Right lung (tissue), 10 donors: ENCODE measurements at places on chromosomes 5 and 9. TPM values are rescaled to one million over a fixed set of nuclear protein-coding genes. Genes with fewer than 3 reads are reported as not detected.

The RPS23 gene
- 3,163 TPM for polyA plus RNA-seq

The PCDHB16 gene
- polyA plus RNA-seq, result 4.7 TPM

The PCDHGA7 gene
- polyA plus RNA-seq, result 1.9 TPM

The DRD1 gene
- polyA plus RNA-seq, result 0.06 TPM

DNA sequence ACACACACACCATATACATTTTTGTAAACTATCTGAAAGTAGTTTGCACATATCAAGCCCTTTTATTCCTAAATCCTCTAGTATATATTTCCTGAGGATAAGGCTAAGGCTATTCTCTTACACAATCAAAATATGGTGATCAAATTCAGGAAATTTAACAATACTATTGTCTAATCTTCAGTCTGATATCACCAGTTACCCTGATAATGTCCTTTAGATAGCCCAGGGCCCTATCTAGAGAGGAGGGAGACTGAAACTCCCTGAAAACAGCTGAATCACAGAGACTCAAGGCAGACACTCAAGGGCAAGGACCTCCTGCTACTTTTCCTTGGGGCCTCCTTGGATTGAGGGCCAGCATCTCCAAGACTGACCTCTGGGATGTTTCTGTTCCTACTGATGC, 30.4 kb downstream of the PTTG1 start:
- no peak for DNase-seq

DNA sequence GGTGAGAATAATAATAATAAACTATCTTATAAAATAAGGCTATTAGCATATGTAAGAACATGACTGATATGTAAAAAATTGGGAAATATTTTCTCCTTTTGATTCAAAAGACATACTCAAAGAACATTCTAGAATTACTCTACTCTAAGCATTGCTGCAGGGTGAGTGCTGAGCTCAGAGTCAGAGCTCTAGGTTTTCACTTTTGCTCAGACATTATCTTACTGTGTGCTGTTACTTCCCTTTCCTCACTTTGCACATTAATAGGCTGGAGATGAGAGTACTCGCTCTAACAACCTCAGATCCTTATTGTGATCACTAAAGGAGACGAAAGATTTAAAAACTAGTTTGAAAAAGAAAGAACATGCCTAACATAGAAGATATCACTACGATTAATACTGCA, 99.4 kb upstream of the C9orf72 start:
- no peak for DNase-seq

DNA sequence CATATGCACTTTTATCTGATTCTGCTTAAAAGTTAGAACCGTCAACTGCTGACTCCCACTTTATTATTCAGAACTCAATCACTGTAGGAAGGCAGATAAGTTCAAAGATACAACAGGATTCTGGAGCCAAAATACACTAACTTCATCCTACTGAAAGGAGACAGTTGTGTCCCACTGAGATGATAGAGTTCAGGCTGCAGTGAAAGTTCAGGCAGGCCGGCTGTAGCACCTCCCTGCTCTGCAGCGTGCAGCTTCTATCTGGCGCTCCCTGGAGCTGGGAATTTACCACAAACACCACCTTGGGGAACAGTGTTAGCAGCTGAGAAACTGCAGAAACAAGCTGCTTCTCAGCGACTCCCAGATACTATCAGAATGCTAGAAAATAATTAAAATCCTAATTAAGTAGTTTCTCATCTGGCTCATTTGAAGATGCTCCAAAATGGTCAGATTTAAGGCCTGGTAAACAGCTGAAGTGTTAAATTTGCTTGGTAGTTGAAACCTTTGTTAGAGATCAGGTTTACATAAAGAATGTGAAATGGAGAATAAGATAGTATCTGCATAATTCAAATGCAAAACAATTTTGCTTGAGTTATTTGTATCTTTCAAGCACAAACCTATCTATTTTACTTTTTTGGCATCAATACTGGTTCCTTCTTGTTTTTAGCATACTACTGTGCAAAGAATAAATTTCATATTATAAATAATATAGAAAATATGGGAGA, 52.3 kb upstream of the CNTLN start:
- no peak for DNase-seq

- no peak for DNase-seq
Observed at GRCh38 chr9:34659592-34660253, 2.7 kb downstream of the CCL27 start.

DNA sequence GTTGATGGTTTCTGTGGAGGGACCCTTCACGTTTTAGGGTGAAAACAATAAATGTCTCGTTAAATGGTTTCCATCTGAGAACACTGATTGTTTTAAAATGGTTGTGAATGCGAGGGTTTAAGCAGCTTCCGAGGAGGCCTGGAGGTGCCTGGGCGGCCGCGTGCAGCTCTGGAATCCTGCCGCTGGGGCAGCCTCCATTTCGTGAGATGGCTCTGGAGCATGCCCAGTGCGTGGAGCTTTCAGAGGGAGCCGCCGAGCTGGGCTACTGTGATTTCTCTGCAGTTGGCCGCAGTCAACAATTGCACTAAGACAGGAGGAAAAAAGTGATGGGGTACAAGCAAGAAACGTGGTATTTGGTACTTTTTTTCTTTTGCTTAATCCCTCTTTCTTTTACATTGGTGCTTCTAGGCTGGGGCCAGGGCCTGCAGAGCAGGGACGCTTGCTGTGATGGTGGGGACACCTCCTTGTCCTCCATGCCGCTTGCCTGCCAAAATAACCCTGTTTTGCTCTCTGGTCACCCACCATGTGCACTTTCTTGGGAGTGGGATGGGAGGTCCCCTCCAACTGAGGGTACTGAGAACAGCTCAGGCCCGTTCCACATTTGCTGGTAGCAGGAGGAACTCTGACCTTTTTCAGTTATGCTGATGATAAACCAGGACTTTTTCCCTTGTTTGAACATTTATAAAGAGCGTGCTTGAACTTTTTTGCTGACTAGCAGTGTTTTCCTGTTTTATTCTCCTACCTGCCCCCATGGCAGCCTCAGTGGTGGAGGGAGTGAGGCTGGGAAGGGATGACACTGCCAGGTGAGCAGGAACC, 47.1 kb downstream of the EHMT1 start:
- no peak for DNase-seq
